ENCODE measurements at places on chromosomes 5 and 9.

- DNase-seq: no peak
These were observed 14.9 kb downstream of the COL5A1 start for GRCh38 chr9:134656334-134657006.

- no peak for DNase-seq
These were observed 187.5 kb downstream of the MED10 start for GRCh38 chr5:6190838-6191237.

DNA sequence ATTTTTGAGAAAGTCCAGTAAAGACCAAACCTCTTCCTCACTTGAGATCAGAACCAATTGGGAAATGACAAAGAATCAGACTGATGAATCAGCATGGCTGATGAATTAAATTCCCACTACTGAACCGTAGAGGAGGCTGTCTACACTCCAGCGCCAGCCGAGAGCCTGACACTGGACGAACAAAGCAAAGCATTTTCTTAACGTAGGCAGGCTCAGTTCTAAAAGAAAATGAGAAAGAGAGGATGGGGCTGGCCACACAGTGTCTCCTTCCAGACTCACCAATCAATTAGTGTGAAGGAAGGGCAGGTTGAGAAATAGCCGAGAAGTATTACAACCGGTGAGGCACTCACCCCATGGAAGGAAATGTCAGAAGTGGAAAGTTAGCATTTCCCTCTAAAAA, 49.4 kb downstream of the ITGA1 start:
- DNase-seq: peak; percentile 33

DNA sequence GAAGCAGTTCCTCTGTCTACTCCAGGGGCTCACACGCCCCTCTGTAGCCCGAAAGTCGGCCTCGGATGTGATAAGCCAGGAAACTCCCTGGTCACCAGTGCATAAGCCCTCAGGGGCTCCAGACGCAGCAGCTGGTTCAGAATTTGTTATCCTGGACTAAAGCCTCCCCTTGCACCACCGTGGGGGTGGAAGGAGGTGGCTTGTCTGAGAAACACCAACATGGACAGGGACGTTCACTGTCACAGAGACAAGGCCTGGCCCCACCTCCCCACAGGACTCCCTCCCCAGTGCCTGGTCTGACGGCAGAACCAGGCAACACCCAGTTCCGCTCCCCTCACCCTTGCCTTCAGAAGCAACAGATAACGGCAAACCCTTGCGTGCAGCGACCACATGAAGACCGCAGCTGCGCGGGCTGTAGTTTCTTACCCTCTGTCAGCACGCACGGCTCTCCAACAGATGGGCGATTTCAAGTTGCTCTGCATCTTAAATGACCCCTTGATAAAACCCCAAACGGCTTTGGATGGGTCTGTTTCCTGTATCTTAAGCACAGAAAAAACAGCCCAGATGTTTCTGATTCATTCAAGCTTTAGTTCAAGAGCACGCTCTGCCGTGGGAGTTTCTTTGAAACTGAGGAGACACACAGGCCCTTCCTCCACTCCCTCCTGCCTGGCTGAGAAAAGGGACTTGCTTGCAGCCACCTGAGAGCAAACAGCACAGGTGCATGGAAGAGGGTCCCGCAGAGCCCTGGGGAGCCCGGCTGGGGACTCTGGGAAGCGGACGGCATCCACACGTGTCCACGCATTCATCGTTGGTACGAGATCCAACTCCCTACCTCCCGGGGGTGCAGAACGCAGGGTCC, 44.7 kb upstream of the NKD2 start:
- DNase-seq: peak; percentile 42

- DNase-seq: no peak
These were observed 482.6 kb downstream of the ZNF608 start for GRCh38 chr5:124263680-124264491.

- no peak for DNase-seq
These were observed 21.9 kb downstream of the RASGRF2 start for GRCh38 chr5:80982093-80982492.

- no peak for DNase-seq
These were observed 45.5 kb downstream of the PUM3 start for GRCh38 chr9:2798423-2798822.

DNA sequence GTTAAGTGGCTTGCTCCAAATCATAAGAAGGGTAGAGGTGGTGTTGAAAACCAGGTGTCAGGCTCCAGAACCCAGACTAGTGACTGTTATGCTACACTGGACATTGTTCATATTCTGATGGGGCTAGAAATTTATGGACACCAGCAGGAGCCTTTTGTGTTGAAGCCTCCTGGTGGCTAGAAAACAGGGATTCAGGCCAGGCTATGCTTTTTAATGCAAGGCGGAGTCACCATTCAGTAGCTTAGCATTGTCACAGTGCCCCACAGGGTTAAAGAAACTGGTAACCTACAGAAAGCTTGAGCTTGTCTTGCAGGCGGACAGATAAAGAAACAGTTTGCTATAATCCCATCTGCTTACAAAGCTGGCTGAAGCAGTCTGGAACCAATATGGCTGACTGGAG, 23.0 kb upstream of the GOLM1 start:
- no peak for DNase-seq

DNA sequence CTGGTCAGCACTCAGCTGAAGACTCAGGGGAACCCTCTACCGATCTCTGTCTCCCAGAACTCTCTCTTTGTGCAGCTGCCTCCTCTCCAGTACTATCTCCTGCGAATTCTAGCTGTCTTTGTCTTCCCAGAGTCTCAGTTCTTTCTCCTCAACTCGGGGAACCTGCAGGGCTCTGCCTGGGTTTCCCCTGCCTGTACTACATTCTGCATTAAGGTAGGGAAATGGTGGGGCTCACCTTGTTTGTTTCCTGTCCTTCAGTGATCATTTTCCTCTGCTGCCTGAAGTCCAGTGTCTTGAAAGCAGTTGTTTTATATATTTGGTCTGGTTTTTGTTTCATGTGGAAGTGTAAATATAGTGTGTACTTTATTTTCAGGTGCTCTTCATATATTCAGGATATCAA, 43.1 kb upstream of the IGFBPL1 start:
- no peak for DNase-seq

DNA sequence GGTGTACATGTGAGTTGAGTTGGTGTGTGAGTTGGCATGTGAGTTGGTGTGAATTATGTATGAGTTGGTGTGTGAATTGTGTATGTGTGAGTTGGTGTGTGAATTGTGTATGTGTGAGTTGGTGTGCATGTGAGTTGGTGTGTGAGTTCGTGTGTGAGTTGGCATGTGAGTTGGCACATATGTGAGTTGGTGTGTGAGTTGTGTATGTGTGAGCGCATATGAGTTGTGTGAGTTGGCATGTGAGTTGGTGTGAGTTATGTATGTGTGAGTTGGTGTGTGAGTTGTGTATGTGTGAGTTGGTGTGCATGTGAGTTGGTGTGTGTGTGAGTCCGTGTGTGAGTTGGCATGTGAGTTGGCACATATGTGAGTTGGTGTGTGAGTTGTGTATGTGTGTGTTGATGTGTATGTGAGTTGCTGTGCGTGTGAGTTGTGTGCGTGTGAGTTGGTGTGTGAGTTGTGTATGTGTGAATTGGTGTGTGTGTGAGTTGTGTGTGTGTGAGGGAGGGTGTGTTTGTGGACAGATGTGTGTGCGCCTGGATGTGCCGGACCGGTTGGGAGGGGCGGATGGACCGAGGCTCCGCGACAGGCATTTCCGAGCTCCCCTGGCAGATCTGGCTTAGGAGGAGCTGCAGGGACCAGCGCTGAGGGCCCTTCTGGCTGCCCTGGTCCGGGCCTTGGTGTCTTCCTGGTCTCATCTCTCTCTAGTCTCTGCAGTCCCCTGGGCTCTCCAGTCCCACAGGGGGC, 162.5 kb upstream of the IER5L start:
- DNase-seq: no peak

DNA sequence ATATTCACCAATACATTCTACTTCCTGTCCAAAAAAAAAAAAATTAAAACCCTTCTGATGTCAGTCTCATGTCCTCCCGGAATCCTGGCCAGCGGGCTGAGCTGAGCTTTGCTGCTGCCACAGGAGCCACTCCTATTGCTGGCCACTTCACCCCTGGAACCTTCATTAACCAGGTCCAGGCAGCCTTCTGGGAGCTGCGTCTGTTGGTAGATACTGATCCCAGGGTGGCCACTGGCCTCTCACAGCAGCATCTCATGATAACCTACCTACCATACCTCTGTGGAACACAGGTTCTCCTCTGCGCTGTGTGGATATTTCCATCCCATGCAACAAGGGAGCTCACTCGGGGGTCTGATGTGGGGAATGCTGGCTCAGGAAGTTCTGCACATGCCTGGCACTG, 21.0 kb upstream of the NPM1 start:
- no peak for DNase-seq

DNA sequence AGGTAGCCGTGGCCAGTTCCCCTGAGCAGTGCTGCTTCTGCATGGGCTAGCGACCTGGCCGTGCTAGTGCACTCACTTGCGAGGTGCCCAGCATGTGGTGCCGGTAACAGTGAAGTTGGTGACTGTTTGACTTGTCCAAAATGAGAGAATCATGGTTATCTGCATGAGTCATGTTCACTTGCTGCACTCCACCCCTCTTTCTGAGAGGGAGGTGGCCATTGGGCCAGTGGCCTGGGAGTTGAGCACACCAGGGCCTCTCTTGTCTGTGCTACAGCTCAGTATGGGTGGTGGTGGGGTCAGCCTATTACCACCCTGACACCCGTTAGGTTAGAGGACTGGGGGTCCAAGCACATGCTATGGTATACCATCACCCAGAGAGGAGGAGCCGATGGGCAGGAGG, 55.4 kb upstream of the GARNL3 start:
- DNase-seq: no peak

GRCh38 chr9:96425500-96426169, 7.5 kb upstream of the ZNF367 start:
- DNase-seq: no peak

DNA sequence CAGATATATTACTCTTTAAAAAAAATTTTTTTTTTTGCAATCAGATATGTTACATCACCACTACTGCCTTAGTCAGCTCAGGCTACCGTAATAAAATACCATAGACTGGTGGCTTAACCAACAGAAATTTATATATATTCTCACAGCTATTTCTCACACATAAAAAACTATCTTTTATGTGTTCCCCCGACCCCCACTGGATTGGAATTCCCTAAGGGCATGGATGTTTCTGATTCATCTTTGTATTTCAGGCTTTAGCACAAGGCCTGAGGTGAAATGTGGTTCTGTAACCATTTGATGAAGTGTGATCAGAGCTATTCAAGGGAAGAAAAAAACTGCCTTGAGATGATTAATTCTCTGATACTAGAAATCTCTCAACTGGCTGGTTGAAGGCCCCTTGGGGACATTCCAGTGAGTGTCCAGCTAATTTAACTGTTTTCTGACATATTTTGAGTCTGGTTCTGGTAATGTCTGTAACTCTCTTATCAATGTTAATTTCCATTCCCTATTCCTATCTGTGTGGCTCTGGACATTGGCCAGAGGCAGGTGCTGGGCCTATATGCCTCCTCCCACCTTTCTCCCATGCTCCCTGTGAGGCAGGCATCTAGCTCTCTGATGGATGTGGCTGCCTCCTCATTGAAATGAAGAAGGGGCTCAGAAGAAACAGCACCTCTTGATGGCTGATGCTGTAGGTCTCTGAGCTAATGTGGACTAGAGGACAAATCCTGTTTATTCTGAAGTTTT, 2.5 kb downstream of the CD14 start:
- DNase-seq: peak; percentile 53

DNA sequence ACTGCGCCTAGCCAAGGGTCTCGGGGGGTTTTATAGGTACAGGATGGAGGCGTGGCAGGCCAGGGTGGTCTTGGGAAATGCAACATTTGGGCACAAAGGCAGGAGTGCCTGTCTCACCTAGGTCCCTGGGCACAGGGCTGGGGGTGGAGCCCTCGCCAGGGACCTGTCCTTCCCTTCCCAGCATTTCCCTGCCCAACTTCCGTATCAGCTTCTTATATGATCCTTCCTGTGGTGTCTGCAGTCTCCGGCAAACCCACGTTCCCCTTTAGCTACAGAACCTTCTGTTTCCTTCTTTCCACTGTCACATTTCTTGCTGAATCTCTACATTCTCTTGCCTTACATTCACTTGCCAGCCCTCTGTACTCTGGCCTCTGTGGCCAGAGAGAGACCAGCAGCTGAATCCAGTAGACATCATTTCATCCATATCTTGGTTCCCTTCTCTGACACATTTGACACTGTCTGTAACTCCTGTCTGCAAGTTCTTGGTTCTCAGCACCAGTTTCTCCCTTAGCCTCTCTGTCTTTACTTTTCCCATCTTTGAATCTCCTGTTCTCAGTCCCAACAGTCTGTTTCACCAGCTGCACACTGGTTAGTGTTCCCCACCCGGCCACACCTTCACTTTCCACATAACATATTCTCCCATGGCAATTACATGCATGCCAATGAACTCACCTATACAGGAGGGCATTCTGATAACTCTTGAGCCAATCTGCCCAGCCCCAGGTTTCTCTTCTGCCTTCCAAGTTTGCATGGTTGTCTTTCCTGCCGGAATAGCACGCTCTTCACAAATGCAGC, 134.7 kb upstream of the ZNF608 start:
- DNase-seq: no peak

GRCh38 chr9:115263371-115264075, 145.6 kb upstream of the TNC start:
- DNase-seq: peak; percentile 79

DNA sequence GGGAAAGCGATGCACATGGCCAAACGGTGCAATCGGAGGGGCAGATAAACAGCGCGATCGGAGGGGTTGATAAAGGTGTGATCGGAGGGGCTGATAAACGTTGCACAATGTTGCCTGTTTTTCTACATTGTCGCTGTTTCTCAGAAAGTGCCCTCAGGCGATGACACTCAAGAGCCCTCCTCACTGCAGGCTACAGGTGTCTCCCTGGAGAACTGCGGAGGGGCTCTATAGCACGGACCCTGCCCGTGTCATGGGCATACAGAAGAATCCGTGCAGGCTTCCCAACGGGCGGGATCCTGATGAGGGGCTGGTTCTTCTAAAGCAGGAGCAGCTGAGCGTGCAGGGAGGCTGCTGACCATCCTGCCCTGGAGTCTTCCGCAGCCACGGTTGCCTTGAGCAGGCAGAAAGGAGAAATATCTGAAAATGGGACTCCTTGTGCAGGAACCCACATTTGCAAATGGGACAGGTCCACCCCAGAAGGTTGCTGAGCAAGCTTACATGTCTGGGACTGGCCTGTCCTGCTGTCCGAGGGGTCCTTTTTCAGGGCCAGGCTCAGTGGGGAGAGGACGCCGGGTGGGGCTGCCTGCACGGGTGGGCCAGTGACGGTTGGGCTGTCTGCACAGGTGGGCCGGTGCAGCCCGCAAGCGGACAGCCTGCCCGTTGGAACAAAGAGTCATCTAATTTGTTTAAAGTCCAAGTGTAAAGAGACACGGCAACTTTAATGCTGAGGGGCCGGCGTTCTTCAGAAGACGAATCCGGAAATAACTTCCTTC, 25.1 kb upstream of the LPCAT1 start:
- no peak for DNase-seq

GRCh38 chr5:74665816-74666215, 19.2 kb upstream of the HEXB start:
- no peak for DNase-seq

- no peak for DNase-seq
These were observed 30.1 kb upstream of the CNOT6 start for GRCh38 chr5:180463916-180464602.

- peak; percentile 36 for DNase-seq
These were observed 7.3 kb downstream of the SH3RF2 start for GRCh38 chr5:145943674-145944121.

GRCh38 chr5:133383580-133383939, 228.8 kb downstream of the FSTL4 start:
- DNase-seq: no peak

Data from fibroblast of skin of scalp (primary cell).